Activated CD8-positive, alpha-beta T cell treated with anti-CD3 and anti-CD28 coated beads for 36 hours (primary cell): ENCODE measurements at places on chromosomes 1 and 21. TPM values are rescaled to one million over a fixed set of nuclear protein-coding genes. Genes with fewer than 3 reads are reported as not detected.

Gene S100A12
- not detected for total RNA-seq

- DNase-seq, result no peak
These were observed 9.8 kb downstream of the PHC2 start for GRCh38 chr1:33420870-33421775.

Gene DAB1
- not detected for total RNA-seq

Gene AKR7A2
- total RNA-seq, result 42.9 TPM

Gene ATAD3A
- total RNA-seq, result 65.1 TPM

DNA sequence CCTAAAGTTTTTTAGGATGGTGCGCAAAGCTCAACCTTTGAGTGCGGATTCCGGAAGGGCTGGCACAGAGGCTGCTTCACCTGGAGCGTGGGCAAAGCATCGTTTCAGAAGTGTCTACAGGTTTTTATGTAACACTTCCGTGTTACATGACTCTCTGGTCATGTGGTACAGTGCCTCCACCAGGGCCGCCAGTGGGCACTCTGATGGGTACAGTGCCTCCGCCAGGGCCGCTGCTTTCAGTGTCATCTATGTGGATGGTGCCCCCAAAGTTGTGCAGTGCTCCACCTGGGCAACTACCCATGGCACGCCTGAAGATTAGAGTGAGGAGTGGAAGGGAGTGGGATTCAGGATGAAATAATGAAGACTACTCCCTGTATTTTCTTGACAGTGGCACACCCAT is 101.4 kb upstream of the C1orf174 start:
- DNase-seq, result no peak
